Esophagus muscularis mucosa (tissue), 4 donors: ENCODE measurements at places on chromosomes 12 and 14. TPM values are rescaled to one million over a fixed set of nuclear protein-coding genes. Genes with fewer than 3 reads are reported as not detected.

DNA sequence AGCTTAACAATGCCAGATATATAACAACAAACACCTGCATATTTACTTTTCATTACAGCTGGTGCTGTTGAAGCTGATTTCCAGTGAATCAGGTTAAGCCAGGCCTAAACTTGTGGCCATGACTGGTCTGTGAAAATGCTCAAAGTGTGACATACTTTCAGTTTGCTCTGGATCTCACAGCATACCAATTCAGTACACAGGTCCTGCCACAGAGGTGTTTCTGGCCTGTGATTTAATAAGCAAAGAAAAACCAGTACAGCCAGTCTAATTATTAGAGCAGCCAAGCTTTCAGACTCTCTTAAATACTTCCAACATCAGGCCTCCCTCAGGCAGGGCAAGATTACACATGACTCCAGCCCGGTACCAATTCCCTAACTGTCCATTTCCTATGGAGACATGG, 27.4 kb upstream of the TMCC3 start:
- DNase-seq: no peak

GRCh38 chr14:71267691-71268090, 360.4 kb downstream of the PCNX1 start:
- no peak for DNase-seq

The HSPA2 gene
- 334 TPM for total RNA-seq

DNA sequence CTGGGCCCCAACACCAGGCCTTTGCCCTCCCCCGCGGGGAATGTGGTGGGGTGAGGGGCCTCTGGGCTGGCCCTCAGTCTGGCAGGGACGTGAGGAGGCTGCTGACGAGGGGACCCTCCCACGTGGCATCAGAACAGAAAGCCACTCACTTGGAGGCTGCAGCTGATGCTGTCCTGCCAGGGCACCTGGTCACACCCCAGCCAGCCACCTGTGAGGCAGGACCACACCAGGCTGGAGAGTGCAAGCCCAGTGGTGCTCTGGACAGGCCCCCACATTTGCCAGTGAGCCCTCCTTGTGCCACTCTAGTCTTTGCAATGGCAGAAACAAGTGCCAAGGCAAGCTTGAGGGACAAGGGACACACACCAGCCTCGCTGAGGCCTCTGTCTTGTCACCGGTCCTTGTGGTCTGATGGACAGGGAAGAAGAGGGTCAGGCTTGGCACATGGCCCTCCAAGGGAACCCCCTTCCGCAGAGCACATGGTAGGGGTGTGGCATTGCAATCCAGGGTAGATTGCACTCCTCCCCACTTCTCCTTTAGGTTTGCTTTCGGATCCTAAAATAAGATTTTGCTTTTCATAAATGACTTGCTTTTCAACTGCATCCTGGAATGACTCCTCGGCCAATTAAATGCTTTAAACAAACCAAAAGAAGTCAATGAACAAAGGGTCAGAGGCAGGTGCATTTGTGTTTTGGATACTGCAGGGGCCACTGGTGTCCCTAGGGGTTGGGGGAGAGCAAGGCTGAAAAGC, 53.7 kb downstream of the CCDC88C start:
- no peak for DNase-seq

- DNase-seq: peak; percentile 50
Measured at GRCh38 chr14:61187196-61187905, 93.8 kb downstream of the TMEM30B start.

- no peak for DNase-seq
Measured at GRCh38 chr14:54735424-54735823, 167.2 kb downstream of the GCH1 start.

DNA sequence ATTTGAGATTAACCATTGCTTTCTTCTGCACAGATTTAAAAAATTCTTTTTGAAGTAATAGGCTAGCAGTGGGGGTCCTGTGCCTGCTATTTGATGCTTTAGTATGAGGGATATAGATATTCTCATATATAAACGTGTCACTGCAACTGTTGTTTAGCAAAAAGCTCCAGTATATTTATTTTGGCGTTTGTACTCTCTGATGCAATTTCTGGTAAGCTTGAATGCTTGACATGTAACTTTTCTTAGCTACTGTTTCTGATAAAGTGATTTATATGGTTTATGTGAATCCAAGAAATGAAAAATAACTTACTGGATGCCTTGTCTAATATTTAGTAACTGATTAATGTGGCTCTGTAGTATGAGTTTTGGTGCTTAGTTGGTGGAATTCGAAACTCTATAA, 77.1 kb downstream of the TTLL5 start:
- no peak for DNase-seq

- peak; percentile 64 for DNase-seq
Measured at GRCh38 chr12:53624956-53625355, 1.2 kb downstream of the ATF7 start.

- no peak for DNase-seq
Measured at GRCh38 chr14:58584383-58584782, 53.4 kb upstream of the DACT1 start.

The CHMP4A gene
- total RNA-seq: 135 TPM

The PRKD1 gene
- total RNA-seq: 10.4 TPM

DNA sequence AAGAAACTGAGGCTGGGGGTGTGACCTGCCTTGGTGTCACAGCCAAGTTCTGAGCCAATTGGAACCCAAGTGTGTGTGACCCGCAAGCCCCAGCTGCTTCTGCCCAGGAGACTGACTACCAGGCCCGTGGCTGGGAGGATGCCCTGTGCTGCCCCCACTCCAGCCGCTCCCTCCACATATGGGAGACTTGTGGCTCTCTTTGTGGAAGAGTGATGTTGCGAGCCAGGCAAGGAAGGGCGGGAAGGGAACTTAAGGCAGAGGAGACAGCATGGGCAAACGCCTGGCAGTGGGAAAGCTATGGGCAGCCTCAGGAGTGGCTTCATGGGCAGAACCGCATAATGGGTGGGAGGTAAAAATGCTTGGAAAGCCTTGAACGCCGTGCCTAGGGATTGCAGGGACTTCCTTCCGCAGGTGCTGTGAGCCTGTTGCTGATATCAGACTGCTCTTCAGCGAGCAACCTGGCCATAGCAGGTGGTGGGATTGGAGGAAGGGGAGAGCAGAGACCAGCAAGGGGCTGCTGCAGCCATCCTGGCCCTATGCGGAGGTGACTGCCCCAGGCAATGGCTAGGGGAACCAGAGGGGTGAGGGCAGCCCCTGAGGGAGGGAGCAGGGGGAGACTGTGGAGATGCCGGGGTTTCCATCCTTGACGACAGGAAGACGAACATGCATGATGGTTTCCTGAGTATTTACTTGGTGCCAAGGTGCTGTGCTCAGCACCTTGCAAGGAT, 115.7 kb downstream of the LGMN start:
- DNase-seq: no peak

GRCh38 chr12:78473136-78473535, 391.4 kb upstream of the SYT1 start:
- no peak for DNase-seq

The MMP19 gene
- total RNA-seq: 6.2 TPM

- no peak for DNase-seq
Measured at GRCh38 chr12:122986258-122986871, 5.9 kb downstream of the ARL6IP4 start.

DNA sequence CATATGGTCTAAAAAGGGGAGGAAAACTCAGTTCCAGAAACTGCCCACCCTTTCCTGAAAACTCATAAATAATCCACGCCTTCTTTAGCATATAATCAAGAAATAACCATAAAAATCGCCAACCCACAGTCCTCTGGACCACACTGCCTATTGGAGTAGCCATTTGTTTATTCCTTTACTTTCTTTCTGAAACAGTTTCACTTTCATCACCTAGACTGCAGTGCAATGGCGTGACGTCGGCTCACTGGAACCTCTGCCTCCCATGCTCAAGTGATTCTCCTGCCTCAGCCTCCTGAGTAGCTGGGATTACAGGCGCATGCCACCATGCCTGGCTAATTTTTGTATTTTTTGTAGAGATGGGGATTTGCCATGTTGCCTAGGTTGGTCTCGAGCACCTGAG, 44.2 kb downstream of the CLMN start:
- no peak for DNase-seq

DNA sequence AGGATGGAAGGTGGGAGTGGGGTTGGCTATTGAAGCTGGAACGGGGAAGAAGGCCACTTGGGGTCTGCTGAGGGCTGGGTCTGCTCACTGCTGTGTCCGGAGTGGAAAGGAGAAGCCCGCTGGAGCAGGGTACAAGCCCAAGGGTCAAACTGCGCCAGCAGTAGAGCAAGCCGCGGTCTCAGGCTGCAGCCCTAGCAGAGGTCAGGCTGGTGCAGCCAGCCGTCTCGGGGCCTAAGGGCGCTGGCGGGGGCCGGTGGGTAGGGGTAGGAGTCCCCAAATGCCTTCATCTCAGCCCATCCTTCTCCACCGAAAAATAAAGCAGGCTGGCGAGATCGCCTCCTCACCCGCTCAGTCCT, 718 bp upstream of the JDP2 start:
- DNase-seq: no peak

The PTGDR gene
- total RNA-seq: 0.17 TPM

The AKT1 gene
- 162 TPM for total RNA-seq

DNA sequence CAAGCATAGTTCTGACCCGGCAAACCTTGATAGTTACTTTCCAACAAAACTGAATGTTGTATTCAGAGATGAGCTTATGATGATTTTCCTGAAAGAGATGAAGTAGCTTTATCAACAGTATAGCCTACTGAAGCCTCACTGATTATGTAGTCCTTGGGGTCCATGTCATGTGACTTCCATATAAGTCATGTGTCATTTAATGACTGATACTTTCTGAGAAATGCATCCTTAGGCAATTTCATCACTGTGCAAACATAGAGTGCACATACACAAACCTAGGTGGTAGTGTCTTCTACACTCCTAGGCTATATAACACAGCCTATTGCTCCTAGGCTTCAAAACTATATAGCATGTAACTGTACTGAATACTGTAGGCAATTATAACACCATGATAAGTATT, 28.5 kb upstream of the TUBA1C start:
- DNase-seq: no peak

GRCh38 chr12:508795-509194, 49.1 kb downstream of the B4GALNT3 start:
- DNase-seq: no peak

- DNase-seq: peak; percentile 53
Measured at GRCh38 chr14:88188745-88189416, 134.2 kb downstream of the KCNK10 start.

GRCh38 chr12:94922561-94922960, 80.9 kb downstream of the NDUFA12 start:
- no peak for DNase-seq

DNA sequence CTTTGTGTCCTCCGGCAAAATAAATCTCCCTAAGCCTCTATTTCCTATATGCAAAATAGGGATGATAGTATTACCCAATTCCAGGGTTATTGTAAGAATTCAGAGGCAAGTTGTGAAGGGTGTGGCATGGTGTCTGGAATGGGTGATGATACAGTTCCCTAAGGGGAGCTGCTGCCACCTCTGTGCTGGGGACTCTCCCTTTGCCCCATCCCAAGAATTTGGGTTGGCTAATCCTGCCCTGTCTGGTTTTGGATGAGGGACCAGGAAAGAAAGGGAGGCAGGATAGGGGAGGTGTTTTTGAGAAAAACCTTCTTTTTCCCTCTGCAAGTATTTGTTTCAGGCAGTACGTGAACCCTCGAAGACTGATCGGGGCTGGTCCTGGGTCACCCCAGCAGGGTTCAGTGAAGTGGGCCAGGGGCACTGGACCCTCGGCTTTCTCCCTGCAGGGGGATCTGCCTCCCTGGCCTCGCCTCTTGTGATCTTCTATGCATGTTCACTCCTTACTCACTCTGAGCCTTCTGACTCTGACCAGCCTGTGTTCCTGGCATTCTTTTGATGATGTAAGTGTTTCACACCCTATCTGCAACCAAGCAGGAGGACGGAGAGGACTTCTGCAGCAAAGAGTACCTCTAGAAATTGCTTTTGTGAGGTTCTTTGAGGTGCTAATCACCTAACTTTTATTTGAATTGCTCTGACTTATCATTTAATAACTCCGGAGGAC, 60.8 kb downstream of the RASSF3 start:
- DNase-seq: no peak

DNA sequence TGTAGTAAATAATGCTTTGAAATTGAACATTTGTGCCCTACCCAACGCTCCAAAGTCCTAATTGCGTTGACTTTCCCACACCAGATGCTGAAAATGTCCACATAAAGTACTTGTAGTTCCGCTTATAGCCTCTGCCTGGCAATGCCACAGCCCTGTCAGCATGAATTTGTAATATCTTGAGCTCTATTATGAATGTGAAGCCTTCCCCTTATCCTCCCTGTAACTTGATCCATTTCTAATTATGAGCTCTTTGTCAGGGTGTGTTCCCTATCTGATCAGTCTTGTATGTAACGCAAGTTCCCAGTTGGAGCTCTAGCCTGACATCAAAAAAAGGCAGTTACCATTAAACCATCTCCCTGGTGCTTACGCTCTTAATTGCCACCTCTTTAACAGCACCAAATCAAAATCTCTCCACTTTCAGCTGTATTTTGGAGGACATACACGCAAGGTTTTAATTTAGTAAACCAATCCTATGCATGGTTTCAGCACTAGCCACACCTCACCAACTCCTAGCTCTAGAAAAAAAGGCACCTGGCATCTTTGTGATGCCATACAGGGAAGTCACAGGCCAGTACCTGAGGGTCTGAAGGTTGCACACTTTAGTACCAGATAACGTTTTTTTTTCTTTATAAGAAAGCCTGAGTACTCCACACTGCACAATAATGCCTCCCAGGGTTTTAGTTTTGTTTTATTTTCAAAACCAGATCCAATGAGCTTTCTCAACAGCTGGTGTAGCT, 69.3 kb downstream of the EEA1 start:
- DNase-seq: no peak

GRCh38 chr14:54882521-54882920, 20.1 kb downstream of the GCH1 start:
- DNase-seq: no peak

DNA sequence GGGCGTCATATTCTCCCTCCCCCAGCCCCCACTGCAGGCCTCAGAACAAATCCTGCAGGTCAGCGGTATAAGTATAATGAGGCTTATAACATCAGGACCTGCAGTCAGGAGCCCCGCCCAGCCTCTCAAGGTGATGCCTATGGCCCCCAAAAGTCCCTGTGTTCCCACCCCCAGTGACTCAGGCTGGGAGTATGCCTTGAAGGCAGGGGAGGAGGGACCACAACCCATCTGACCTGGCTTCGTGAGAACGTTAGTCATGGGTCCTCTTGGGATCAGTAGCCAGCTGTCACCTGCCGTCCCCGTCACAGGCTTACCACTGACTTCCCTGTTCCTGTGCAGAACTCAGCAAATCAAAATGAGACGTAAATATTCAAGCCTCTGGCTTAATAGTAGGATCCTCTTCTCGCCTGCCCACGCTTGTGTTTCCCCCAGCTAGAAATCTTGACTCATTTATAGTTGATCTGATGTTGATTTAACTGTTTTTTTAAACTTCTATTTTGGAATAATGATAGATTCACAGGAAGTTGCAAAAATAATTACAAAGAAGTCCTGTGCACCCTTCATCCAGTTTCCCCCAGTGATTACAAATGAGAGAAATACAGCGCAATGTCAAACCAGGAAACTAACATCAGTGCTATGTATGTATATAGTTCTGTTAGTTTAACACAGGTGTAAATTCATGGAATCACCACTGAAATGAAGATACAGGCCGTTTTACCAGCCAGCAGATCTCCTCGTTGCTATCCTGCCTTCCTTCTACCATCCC, 107.5 kb downstream of the ADGRD1 start:
- no peak for DNase-seq

The PPM1H gene
- total RNA-seq: 3.0 TPM
